ENCODE measurements at places on chromosomes 16 and 17. TPM values are rescaled to one million over a fixed set of nuclear protein-coding genes. Genes with fewer than 3 reads are reported as not detected.

ARL5C gene
- total RNA-seq, result not detected

TMED6 gene
- not detected for total RNA-seq

RAB37 gene
- total RNA-seq, result 83.3 TPM

GRCh38 chr16:81498351-81498750 is 53.7 kb downstream of the CMIP start:
- peaks cover 40% of the 10 kb centered on the region for H3K4me1 ChIP-seq
- peaks cover 2% of the 10 kb centered on the region for H3K36me3 ChIP-seq
- H3K27me3 ChIP-seq, result no peaks in the 10 kb centered on the region
- H3K4me3 ChIP-seq, result no peak overlapping the region

- no peak overlapping the region for H3K27ac ChIP-seq
- no peaks in the 10 kb centered on the region for H3K4me1 ChIP-seq
- no peaks in the 10 kb centered on the region for H3K36me3 ChIP-seq
- DNase-seq, result no peak
- H3K27me3 ChIP-seq, result no peaks in the 10 kb centered on the region
Observed at GRCh38 chr17:11251561-11252107, 10.6 kb downstream of the SHISA6 start.

GRCh38 chr16:49608098-49608497 is 234.5 kb downstream of the C16orf78 start:
- no peaks in the 10 kb centered on the region for H3K4me1 ChIP-seq
- H3K4me3 ChIP-seq, result no peak overlapping the region
- H3K27ac ChIP-seq, result no peak overlapping the region
- no peaks in the 10 kb centered on the region for H3K36me3 ChIP-seq

DNA sequence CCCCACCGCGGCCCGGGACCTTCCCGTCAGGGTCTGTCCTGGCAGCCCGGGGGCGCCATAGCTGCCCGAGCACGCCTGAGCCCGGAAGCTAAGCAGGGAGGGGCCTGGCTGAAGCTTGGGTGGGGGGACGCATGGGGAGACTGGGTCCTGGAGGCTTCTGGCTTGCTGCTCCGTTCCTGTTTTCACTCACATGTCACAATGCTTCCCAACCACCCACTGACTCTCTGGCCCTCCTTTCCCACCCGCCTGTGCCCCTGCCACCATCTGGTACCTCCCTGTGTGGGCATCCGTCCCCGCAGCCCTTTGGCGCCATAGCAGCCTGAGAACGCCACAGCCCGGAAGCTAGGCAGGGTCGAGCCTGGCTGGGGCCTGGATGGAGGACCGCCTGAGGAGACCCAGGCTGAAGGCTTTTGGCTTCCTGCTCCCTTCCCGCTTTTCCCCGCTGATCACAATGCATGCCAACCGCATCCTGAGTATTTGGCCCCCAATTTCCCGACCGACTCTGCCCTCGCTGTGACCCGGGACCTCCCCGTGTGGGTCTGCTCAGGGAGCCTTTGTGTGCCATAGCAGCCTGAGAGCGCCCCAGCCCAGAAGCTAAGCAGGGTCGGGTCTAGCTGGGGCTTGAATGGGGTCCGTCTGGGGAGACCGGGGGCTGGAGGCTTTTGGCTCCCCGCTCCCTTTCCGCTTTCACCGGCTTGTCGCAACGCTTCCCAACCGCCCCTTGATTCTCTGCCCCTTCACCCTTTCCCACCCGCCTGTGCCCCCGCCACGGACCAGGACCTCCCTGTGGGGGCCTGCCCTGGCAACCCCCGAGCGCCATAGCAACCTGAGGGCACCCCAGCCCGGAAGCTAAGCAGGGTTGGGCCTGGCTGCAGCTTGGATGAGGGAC is 2290.1 kb downstream of the TP53TG3F start:
- no peaks in the 10 kb centered on the region for H3K4me1 ChIP-seq
- H3K27ac ChIP-seq, result no peak overlapping the region
- no peak for DNase-seq
- H3K36me3 ChIP-seq, result no peaks in the 10 kb centered on the region

GRCh38 chr17:59490216-59490615 is 75.2 kb upstream of the DHX40 start:
- peaks cover 35% of the 10 kb centered on the region for H3K27me3 ChIP-seq
- H3K4me1 ChIP-seq, result peaks cover 11% of the 10 kb centered on the region
- H3K27ac ChIP-seq, result no peak overlapping the region
- peaks cover 6% of the 10 kb centered on the region for H3K36me3 ChIP-seq

- H3K27me3 ChIP-seq, result peaks cover 78% of the 10 kb centered on the region
- peaks cover 7% of the 10 kb centered on the region for H3K4me1 ChIP-seq
- no peak overlapping the region for H3K27ac ChIP-seq
- H3K4me3 ChIP-seq, result peak overlapping the region; percentile 34
- peaks cover 2% of the 10 kb centered on the region for H3K36me3 ChIP-seq
Observed at GRCh38 chr17:49987681-49988441, 7.2 kb downstream of the DLX3 start.

DNA sequence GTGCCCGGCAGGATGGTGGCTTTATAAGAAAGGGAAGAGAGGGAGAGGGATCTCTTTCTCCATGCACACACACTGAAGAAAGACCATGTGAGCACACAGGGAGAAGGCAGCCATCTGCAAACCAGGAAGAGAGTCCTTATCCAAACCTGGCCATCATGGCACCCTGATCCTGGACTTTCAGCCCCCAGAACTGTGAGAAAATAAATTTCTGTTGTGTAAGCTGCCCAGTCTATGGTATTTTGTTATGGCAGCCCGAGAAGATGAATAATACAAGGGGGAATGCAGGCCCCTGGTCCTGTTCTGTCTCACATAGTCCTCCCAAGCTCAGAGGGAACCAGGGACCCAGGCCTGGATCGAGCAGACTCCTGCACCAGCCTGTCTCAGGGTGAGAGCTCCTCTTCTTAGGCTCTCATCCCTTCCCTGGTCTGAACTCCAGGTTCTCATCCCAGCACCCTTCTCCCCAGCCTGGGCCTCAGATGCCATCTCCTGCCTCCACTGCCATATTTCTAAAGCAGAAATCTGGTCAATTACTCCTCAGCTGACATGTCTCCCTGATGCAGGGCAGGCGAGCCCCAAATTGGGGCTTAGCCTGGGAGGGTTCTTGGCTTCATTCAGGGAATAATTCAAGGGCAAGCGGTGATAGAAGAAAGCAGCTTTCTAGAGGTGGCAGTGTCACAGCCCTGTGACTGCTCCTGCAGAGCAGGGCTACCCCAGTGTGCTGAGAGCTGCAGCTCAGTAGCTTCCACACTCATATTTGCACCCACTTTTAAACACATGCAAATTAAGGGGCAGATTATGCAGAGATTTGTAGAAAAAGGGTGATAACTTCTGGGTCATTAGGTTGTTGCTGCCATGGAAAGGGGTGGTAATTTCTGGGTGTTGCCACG is 28.8 kb downstream of the IGFBP4 start:
- no peak overlapping the region for H3K27ac ChIP-seq
- H3K36me3 ChIP-seq, result no peaks in the 10 kb centered on the region
- DNase-seq, result no peak

DNA sequence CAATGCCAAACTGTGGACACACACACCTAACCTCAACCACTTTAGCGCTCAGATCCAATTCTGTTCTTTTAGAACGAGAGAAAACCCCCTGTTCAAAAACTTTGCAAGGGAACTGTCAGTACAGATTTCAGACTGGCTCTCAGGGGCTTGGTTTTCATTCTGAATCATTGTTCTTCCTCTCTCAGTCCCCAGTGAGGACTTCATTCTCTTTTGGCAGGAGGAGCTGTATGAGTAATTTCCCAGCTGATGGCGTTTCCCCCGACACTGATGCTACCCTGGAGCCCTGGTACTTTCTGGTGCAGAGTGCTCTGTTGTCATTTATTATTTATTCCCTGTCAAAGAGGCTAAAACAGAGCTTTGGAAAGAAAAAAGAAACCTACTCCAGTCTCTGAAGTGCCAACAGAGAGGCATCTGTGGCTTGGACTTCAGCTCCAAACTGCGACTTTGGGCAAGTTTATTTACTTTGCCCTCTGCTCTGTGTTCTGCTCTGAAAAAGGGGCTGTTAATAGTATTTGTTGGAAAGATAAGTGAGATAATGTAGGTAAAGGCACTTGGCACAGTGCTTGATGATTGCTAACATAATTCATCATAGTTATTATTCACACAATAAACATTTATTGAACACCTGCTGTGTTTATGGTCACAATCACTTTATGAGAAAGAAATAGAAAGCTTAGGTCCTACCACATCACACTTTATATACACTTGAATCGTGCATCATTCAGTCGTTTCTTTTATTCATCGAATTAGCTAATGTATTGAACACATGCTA is 28.3 kb downstream of the ETV4 start:
- no peaks in the 10 kb centered on the region for H3K27me3 ChIP-seq
- peaks cover 11% of the 10 kb centered on the region for H3K4me1 ChIP-seq
- no peak overlapping the region for H3K4me3 ChIP-seq
- no peak for DNase-seq

- no peak for DNase-seq
- peaks cover 16% of the 10 kb centered on the region for H3K4me1 ChIP-seq
- no peak overlapping the region for H3K27ac ChIP-seq
- H3K4me3 ChIP-seq, result no peak overlapping the region
- H3K36me3 ChIP-seq, result peaks cover 26% of the 10 kb centered on the region
- no peaks in the 10 kb centered on the region for H3K27me3 ChIP-seq
Observed at GRCh38 chr17:47808036-47808829, 13.4 kb downstream of the OSBPL7 start.

DNA sequence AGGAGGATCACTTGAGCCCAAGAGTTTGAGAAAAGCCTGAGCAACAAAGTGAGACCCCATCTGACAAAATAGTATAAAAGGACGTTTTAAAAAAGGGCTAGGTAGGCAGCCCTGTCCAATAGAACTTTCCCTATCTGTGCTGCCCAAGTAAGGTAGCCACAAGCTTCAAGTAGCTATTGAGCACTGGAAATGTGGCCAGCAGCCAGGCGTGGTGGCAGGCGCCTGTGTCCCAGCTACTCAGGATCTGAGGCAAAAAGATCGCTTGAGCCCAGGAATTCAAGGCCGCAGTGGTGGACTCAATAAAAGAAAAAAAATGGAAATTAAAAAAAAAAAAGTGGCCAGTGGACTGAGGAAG is 1.5 kb upstream of the NQO1 start:
- no peak for DNase-seq
- H3K36me3 ChIP-seq, result no peaks in the 10 kb centered on the region
- no peaks in the 10 kb centered on the region for H3K27me3 ChIP-seq
- peaks cover 20% of the 10 kb centered on the region for H3K4me1 ChIP-seq
- H3K4me3 ChIP-seq, result no peak overlapping the region

DNA sequence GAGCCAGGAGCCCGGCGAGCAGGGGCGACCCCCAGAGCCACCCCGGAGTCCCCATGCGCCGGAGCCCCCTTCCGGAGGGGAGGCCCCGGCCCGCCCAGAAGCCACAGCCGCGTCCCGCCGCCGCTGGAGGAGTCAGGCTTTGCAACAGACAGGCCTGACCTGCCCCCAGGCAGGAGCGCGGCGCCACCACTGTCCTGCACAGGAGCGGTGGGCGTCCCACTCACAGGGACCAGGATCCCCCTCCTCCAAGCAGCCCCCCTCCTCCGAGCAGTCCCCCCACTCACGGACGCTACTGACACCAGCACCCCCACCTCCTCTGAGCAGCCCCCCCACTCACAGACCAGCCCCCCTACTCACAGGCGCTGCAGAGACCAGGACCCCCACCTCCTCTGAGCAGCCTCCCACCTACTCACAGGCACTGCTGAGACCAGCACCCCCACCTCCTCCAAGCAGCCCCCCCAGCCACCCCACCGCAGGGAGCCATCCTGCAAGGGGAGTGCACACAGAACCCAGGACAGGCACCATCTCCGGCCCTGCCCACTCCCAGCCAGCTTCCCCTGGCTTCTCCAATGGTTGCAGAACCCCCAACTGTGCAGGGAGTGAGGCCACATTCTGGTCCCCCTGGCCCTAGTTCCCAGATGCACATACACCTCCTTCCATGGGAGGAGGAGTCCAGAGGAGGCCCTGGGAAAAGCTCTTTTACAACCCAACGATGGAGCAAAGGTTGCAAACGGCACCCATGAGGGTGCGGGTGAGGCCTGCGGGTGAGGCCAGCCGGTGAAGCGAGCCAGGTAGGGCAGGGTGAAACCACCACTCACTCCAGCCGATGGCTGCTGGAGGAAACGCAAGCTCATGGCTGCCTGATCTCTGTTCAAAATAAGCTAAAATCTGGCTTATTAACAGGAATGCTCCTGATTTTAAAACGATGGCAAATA is 69.9 kb downstream of the ABR start:
- no peak for DNase-seq
- no peaks in the 10 kb centered on the region for H3K36me3 ChIP-seq
- peaks cover 41% of the 10 kb centered on the region for H3K4me1 ChIP-seq
- H3K27ac ChIP-seq, result peak overlapping the region; percentile 29
- H3K27me3 ChIP-seq, result no peaks in the 10 kb centered on the region

DNA sequence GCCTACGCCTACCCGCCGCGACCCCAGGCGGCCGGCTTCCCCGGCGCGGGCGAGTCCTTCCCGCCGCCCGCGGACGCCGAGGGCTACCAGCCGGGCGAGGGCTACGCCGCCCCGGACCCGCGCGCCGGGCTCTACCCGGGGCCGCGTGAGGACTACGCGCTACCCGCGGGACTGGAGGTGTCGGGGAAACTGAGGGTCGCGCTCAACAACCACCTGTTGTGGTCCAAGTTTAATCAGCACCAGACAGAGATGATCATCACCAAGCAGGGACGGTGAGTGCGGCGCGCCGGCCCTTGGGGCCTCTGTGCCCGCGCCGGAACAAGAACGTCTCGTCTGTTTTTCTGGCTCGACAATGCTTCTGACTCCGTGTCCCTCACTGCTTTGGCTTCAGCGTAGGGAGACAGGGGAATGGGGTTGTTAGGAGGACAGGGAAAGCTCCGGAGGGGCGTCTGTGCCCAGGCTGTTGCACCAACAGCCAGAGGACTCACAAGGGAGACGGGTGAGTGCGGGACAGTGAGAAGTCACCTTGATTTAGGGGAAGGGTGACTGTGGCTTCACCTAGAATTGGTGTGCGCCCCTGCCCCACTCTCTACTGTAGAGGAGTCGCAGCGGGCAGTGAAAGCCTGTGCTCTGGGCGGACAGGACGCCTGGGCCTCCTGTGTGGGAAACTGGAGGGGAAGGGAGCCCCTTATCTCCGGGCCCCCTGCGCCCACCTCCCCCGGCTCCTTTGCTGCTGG is 806 bp downstream of the TBX21 start:
- peak overlapping the region; percentile 94 for H3K27ac ChIP-seq
- peaks cover 2% of the 10 kb centered on the region for H3K36me3 ChIP-seq
- H3K4me3 ChIP-seq, result peak overlapping the region; percentile 95

- no peaks in the 10 kb centered on the region for H3K36me3 ChIP-seq
- H3K27ac ChIP-seq, result no peak overlapping the region
- no peak overlapping the region for H3K4me3 ChIP-seq
- no peak for DNase-seq
- no peaks in the 10 kb centered on the region for H3K4me1 ChIP-seq
Observed at GRCh38 chr17:76458580-76459490, 5.9 kb upstream of the UBE2O start.

- no peak overlapping the region for H3K4me3 ChIP-seq
- DNase-seq, result no peak
- peaks cover 23% of the 10 kb centered on the region for H3K4me1 ChIP-seq
Observed at GRCh38 chr16:57146040-57146647, 39.7 kb downstream of the PSME3IP1 start.

DNA sequence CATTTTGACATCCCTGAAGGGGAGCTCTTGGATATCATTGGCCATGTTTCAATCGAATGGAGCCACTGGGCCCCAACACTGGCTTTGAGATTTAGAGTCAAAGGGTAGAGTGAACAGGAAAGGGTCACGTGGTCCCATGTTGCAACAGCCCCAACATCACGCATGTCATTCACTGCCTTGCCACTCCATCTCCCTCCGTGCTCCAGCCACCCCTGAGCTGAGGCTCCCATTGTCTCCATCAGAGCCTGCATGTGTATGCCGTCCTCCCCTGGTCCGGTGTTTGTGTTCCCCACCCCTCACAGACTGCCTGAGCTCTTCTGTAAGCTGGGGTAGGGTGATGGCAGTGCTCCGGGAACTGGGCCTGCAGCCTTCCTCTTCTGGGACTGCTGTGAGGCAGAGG is 12.1 kb downstream of the NFE2L1 start:
- H3K36me3 ChIP-seq, result peaks cover 19% of the 10 kb centered on the region
- H3K4me1 ChIP-seq, result peaks cover 20% of the 10 kb centered on the region
- no peaks in the 10 kb centered on the region for H3K27me3 ChIP-seq
- no peak for DNase-seq

All from T-helper 17 cell (primary cell).